Articular chondrocyte of knee joint (primary cell): ENCODE measurements at places on chromosomes 6 and 20. TPM values are rescaled to one million over a fixed set of nuclear protein-coding genes. Genes with fewer than 3 reads are reported as not detected.

The DEFB124 gene
- not detected in 2 replicates for total RNA-seq

The OR14J1 gene
- not detected in 2 replicates for total RNA-seq

The HACE1 gene
- total RNA-seq: 17.2 and 19.5 TPM in 2 replicates

The OPRM1 gene
- not detected in 2 replicates for total RNA-seq

The SLC35D3 gene
- not detected in 2 replicates for total RNA-seq

The TDP2 gene
- total RNA-seq: 43.6 and 47.8 TPM in 2 replicates

The FNDC1 gene
- total RNA-seq: 30.5 and 34.9 TPM in 2 replicates

The ZSCAN16 gene
- 1.8 and 3.6 TPM in 2 replicates for total RNA-seq

The CYP21A2 gene
- total RNA-seq: 0.13 TPM in 1 of 2 replicates, not detected in the other

The RNF39 gene
- total RNA-seq: not detected in 2 replicates

The MCHR2 gene
- not detected in 2 replicates for total RNA-seq

The SLC17A4 gene
- total RNA-seq: not detected in 2 replicates

The TINAG gene
- 0.13 TPM in 1 of 2 replicates, not detected in the other for total RNA-seq

The HLA-DQB1 gene
- 0.32 TPM in 1 of 2 replicates, not detected in the other for total RNA-seq

The PKIB gene
- total RNA-seq: 0.13 and 0.97 TPM in 2 replicates
